Fibroblast of the aortic adventitia (primary cell): ENCODE measurements at places on chromosomes 1 and 21. TPM values are rescaled to one million over a fixed set of nuclear protein-coding genes. Genes with fewer than 3 reads are reported as not detected.

SPRR2A gene
- not detected in 2 replicates for total RNA-seq

F3 gene
- total RNA-seq, result 6.9 and 24.0 TPM in 2 replicates

PCBP3 gene
- 1.2 and 4.2 TPM in 2 replicates for total RNA-seq

NDUFS2 gene
- 65.4 and 67.5 TPM in 2 replicates for total RNA-seq

STIL gene
- 3.9 and 29.1 TPM in 2 replicates for total RNA-seq

WLS gene
- total RNA-seq, result 27.3 and 235 TPM in 2 replicates

OR6K3 gene
- total RNA-seq, result not detected in 2 replicates

PRAMEF8 gene
- total RNA-seq, result not detected in 2 replicates

ZNF648 gene
- not detected in 2 replicates for total RNA-seq

SPRR4 gene
- not detected in 2 replicates for total RNA-seq

S100A14 gene
- total RNA-seq, result 0.18 TPM in 1 of 2 replicates, not detected in the other

PLPPR4 gene
- total RNA-seq, result 1.1 and 2.8 TPM in 2 replicates

FAM167B gene
- total RNA-seq, result 1.4 and 2.1 TPM in 2 replicates

FCER1G gene
- total RNA-seq, result not detected in 2 replicates

NMNAT2 gene
- total RNA-seq, result 0.49 and 3.4 TPM in 2 replicates

S100A9 gene
- not detected in 2 replicates for total RNA-seq

CD1D gene
- total RNA-seq, result 0.09 TPM in 1 of 2 replicates, not detected in the other

GFI1 gene
- 0.09 and 0.65 TPM in 2 replicates for total RNA-seq

HEYL gene
- total RNA-seq, result not detected in 2 replicates

CD5L gene
- not detected in 2 replicates for total RNA-seq

SPAG17 gene
- 0.09 TPM in 1 of 2 replicates, not detected in the other for total RNA-seq

HSPA6 gene
- 0.45 TPM in 1 of 2 replicates, not detected in the other for total RNA-seq

NUAK2 gene
- total RNA-seq, result 0.74 and 2.9 TPM in 2 replicates

CD34 gene
- total RNA-seq, result 0.27 and 4.8 TPM in 2 replicates

VWA5B1 gene
- total RNA-seq, result not detected in 2 replicates

BEND5 gene
- total RNA-seq, result 0.45 TPM in 1 of 2 replicates, not detected in the other

DDAH1 gene
- total RNA-seq, result 57.8 and 88.9 TPM in 2 replicates

KRTAP6-2 gene
- not detected in 2 replicates for total RNA-seq

CFAP141 gene
- total RNA-seq, result not detected in 2 replicates

PTCH2 gene
- 0.36 and 0.57 TPM in 2 replicates for total RNA-seq

ANKRD34A gene
- total RNA-seq, result 0.65 and 0.99 TPM in 2 replicates

CD244 gene
- total RNA-seq, result 0.33 TPM in 1 of 2 replicates, not detected in the other

FOXD2 gene
- total RNA-seq, result under 0.01 and 0.36 TPM in 2 replicates

ADAMTS4 gene
- total RNA-seq, result 1.1 and 3.1 TPM in 2 replicates

KCNK2 gene
- total RNA-seq, result 33.0 and 64.3 TPM in 2 replicates
